ENCODE measurements at places on chromosomes 2 and 18. TPM values are rescaled to one million over a fixed set of nuclear protein-coding genes. Genes with fewer than 3 reads are reported as not detected.

DNA sequence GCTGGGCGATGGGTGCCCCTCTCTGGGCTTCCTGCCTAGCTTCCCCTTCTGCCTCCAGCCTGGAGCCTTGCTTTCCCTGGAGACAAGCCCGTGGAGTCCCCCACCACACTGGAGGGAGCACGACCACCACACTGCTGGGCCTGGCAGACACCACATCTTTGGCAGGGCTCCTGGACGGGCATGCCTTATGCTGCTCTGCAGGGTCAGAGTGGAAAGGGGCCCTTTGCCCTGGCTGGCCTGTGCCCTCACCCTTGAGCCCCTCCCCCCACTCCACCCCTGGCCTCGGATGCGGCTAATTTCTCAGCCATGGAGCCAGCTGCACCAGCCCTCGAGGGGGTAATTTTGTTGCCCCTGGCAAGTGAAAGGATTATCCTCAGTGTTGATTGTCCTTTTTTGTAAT is 194.5 kb downstream of the LOXHD1 start:
- DNase-seq, result no peak

- no peak for DNase-seq
Measured at GRCh38 chr18:70004696-70005095, 57.0 kb upstream of the CD226 start.

- no peak for DNase-seq
Measured at GRCh38 chr2:88671786-88672427, 19.6 kb upstream of the RPIA start.

Gene CELF4
- 2.3 TPM for polyA plus RNA-seq

DNA sequence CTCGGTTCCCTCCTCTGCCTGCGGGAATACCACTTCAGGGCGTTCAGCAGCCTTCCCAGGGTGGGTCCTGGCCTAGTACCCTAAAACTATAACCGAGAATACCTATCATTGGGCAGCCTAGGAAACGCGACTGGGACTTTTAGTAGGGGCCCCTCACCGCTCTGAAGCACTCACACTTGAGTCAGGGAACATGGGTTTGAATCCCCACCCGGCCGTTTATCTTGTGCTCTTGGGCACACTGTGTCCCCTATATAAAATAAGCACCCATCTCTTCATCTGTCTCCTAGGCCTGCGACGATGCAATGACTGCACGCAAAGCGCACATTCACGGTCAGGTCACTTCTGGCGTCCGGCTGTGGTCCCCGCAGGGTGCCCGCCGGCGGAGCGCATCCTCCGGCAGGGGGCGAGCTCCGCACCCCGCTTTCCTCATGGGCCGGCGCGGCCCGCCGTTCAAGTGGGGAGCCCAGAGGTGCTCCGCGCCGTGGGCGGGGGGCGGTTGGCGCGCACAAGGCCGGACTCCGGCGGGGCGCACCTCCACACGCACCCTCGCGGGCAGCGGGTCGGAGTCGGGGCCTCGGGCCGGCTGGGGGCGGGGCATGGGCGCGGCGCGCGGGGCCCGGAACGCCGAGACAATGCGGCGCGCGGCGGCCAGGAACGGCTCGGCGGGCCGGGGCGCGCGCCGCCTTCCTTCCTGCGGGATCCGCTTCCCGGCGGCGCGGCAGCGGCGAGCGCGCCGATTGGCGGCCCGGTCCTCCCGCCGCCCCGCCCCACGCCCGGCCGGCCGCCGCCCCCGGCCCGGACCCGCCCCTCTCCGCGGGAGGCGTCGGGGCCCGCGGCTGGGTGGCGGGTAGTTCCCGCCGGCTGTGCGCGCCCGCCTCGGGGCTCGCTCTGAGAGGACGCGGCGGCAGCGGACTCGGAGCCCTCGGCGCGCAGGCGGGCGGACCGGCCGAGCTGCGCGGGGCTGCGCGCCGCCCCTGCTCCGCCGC is at the start of gene ASAP2:
ASAP2 (plus strand) TSS at position 850 of the 986 bp plus-strand sequence. CDS start 293 bp downstream, outside the sequence.
- no peak for DNase-seq

DNA sequence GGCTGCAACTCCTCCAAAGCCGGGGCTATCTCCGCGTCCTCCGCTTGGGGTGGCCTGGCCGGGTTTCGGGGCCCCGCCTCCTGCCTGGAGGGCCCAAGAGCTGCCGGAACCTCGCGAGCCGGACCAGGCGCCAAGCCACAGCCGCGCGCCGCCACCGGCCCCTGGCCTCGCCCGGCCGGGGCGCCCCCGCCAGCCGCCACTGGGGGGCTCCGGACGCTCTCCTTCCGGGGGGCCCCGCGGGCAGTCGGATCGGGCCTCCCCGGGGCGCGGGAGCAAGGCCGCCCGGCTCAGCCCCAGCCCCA is 17.4 kb upstream of the HAAO start:
- no peak for DNase-seq

- DNase-seq, result no peak
Measured at GRCh38 chr2:205994344-205994743, 91.6 kb downstream of the INO80D start.

Gene NEU4
- polyA plus RNA-seq, result 1.8 TPM

DNA sequence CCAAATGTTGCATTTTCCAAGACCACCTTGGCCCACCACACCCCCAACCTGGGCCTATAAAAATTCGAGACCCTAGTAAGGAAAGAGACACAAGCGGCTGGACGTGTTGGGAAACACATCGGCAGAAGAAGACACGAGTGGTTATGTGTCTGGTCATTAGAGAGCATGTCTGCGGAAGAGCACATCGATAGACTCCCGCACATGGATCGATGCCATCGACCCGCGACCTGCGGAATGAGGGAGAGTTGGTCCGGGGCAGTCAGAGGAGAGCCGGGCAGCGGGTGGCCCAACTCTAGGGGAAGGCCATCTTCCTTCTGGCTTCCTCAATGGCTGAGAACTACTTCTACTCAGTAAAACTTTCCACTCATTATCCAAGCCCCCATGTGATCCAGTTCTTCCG is 219.4 kb downstream of the TGIF1 start:
- DNase-seq, result no peak

DNA sequence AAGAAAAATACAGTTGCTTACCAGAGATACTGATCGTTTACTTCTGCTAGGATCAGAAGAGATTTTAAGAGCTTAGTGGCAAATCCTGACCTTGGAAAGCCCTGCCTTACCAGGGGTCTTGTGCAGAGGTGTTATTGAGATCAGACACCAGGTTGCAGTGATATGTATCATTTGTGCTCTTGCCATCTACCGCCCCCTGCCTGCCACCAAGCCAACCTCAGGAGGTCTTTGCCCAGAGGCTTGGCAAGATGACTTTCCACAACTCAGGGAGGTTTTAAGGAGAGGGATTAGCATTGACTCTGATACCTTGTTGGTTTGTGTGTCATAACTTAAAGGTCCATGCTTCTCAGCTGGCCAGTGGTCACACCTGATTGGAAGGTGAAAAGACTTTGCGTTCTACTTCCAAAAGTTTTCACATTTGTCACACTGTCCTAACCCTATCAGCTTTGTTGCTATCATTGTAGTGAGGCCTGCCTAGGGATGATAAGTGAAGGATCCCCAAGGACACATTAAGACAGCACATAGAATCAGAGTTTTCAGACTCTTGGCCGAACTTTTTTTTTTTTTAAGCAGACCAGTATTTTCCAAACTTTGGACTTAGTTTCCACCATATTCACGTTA is 46.2 kb upstream of the MGAT5 start:
- DNase-seq, result no peak

DNA sequence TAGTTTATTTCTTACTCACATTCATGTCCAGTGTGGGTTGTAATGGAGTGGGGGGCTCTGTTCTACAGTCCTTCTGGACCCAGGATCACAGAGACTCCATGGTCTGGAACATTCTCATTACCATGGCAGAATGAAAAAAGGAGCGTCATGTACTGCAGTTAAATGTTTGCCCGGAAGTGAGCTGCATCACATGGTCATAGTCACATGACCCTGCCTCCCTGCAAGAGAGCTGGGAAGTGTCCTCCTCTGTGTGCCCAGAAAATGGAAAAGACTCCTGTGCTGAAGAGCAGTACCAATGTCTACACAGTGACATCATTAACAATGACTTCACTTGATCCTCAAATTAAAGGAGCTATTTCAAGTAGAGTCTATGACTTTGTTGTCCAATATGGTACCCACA is 74.0 kb upstream of the ZBTB14 start:
- DNase-seq, result no peak

Gene NFATC1
- 6.1 TPM for polyA plus RNA-seq

Gene CD302
- 15.9 TPM for polyA plus RNA-seq

DNA sequence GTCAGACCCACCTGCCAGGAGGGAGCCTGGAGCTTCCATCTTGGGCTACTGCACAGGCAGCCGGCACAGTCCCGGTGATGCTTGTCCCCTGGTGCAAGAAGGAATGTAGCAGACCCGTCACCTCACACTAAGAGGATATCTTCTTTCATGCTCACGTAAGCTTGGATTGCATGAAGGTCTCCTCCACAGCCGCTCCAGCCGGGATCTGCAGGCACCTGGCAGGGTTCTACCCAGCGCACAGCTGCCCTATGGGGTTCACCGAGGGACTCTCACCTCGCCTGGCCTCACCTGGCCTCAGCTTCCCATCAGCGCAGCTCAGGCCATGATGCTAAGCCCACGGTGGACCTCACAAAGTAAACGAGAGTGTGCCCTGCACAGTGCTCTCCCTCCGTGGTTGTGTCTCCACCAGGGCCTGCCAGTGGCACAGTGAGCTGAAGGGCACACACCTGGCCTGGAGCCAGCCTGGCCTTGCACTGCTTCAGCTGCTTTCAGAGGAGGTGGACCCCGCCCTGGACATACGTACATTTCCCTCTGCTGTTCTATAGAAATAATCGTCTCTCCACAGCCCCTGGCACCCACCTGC is 239.1 kb downstream of the SEPTIN10 start:
- DNase-seq, result no peak

DNA sequence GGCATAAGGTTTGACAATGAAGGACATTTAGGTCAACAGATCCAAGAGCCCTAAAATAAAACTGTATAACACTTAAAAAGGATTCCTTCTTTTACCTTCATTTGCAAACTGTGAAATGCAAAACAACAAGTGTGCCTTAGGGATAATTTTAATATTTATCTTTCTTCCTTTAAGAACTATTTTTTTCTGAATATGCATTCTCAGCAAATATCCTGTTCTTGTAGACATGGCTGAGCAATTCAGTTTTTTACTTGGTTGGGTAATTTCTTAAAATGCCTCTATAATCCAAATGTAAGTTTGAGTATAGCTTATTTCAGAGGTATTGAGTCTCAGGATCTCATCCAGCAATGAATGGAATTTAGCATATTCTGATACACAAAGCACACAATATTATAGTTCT is 43.0 kb upstream of the KCNJ3 start:
- DNase-seq, result no peak

DNA sequence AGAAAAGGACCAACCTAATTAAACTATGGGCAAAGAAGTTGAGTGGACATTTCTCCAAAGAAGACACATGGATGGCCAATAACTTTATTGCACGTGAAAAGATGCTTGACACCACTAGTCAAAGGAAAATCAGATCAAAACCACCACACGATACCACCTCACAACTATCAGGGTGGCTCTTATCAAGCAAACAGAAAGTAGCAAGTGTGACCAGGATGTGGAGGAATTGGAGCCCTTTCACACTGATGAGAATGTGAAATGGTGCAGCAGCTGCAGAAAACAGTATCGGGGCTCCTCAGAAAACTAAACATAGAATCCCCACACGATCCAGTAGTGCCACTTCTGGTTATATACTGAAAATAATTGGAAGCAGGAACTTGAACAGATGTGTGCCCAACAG is 72.2 kb upstream of the ALKAL2 start:
- DNase-seq, result no peak

Gene ATOH8
- polyA plus RNA-seq, result 11.0 TPM

DNA sequence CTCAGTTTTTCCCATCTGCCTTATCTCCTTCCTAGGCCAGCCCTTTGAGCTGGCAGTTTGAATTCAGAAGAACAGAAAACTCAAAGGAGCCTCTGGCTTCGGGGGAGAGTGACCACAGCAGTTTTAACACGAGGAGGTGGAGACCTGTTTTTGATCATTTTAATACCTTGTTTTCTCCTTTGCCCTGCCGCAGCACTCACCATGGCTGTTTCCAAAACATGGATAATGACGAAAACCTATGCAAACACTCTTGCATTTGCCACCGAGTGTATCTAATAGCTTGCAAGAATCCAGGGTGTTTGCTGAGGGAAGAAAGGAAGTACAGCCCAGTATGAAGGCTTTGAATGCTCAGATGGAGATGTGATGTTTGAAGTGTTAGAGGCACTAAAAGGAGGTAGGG is 167.1 kb downstream of the PRKCE start:
- DNase-seq, result no peak

DNA sequence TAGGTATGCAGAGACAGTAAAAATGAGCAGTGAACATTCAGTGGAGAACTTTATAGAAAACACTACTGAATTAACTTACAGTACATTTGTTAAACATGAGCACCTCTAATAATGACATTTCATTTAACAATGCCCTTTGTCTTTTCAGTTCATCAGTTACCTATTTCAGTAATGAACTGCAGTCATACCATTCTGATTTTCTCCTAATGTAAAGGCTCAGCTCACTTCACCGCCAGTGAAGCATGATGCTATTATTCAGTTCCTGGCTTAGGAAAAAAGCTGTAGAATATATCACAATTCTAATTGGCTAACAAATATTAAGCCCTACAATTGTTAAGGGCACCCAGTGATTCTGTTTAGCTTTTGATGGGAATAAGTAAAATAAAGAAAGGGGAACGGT is 37.1 kb upstream of the CCDC93 start:
- DNase-seq, result no peak

GRCh38 chr2:20506201-20506685 is 59.4 kb downstream of the RHOB start:
- DNase-seq, result no peak

GRCh38 chr2:3264010-3264744 is 113.4 kb downstream of the EIPR1 start:
- DNase-seq, result no peak

- DNase-seq, result no peak
Measured at GRCh38 chr18:51168960-51169662, 28.4 kb downstream of the MEX3C start.

Gene CDKL4
- polyA plus RNA-seq, result 0.90 TPM

Gene ME2
- polyA plus RNA-seq, result 35.8 TPM

- no peak for DNase-seq
Measured at GRCh38 chr2:167844714-167845530, 402.5 kb downstream of the STK39 start.

Gene IL36RN
- polyA plus RNA-seq, result not detected

DNA sequence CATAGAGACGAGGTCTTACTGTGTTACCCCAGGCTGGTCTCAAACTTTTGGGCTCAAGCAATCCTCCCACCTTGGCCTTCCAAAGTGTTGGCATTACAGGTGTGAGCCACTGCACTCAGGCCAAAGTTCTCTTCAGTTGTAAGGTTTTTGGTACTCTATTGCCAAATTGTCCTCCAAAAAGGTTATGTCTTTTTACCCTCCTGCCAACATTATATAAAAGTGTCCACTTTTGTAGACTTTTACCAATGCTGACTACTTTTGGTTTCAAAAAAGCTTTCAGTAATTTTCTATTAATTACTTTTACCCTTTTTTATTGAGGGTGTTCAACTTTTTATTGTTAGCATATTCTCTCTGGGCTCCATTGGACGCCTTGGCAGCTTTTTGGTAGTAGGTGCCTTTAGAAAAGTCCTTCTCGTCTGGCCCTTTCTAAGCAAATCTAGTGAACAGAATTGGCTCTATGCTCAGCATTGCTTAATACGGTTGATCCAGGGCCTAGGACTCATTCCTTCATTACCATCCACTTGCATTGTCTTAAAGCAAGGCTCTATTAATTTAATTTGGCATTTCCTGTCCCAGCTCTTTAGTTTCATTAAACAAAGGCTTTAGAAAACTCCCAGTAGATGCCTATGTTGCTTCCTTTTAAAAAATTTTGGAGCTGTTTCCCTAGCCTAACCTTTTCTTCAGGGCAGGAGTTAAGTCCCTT is 16.7 kb upstream of the IL1A start:
- DNase-seq, result no peak

GRCh38 chr18:48230467-48231113 is 178.6 kb downstream of the ZBTB7C start:
- no peak for DNase-seq
